EH (cell line): ENCODE measurements at places on chromosomes 7 and 10.

- DNase-seq, result peak; percentile 38
Observed at GRCh38 chr7:33062023-33062781, at the start of gene NT5C3A. TSS of gene NT5C3A (minus strand) at chr7:33062776. CDS start at chr7:33062705, 71 bp downstream.

DNA sequence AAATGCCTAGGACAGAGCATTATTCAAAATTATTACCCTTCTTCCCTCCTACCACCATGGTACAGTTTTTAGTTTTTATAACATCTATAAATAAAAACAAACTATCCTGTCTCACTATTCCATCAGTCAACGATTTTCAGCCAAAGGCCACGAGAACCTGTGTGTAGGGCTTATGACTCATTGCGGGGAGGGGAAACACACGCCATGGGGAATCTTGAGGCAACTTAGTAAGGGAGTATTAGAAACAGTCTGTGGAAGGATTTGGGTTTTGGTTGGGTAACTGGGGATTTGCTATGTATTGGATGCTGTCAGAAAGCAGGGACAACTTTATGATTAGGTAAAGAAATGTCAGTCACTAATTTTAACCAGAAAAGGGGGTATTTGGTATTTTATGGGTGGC lies 14.7 kb downstream of the GPR141 start:
- no peak for DNase-seq

DNA sequence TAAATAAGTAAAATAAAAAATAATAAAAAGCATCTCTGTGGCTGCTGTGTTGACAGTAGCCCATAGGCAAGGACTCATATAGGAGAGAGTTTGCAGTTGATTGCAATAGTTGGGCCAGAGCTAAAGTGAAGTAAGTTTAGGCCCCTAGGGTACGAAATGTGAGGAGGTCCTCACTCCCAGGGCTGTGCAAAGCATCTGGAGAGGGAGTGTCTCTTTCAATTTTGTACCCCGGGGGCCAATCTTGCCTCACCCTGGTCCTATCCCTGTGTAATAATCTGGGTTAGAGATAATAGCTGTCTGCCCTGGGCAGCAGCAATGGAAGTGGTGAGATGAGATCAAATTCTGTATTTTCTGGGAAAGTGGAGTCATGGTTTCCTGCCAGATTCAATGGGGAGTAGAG lies 365.7 kb downstream of the GATA3 start:
- no peak for DNase-seq

- peak; percentile 67 for DNase-seq
Observed at GRCh38 chr10:100345570-100346330, 1.3 kb upstream of the SCD start.

GRCh38 chr7:6577369-6578113 lies at the start of gene ZDHHC4:
TSS of gene ZDHHC4 (plus strand) at chr7:6577454. CDS start at chr7:6580562, 3,108 bp downstream.
- peak; percentile 89 for DNase-seq

- no peak for DNase-seq
Observed at GRCh38 chr10:12782537-12782936, 219.0 kb downstream of the CCDC3 start.

DNA sequence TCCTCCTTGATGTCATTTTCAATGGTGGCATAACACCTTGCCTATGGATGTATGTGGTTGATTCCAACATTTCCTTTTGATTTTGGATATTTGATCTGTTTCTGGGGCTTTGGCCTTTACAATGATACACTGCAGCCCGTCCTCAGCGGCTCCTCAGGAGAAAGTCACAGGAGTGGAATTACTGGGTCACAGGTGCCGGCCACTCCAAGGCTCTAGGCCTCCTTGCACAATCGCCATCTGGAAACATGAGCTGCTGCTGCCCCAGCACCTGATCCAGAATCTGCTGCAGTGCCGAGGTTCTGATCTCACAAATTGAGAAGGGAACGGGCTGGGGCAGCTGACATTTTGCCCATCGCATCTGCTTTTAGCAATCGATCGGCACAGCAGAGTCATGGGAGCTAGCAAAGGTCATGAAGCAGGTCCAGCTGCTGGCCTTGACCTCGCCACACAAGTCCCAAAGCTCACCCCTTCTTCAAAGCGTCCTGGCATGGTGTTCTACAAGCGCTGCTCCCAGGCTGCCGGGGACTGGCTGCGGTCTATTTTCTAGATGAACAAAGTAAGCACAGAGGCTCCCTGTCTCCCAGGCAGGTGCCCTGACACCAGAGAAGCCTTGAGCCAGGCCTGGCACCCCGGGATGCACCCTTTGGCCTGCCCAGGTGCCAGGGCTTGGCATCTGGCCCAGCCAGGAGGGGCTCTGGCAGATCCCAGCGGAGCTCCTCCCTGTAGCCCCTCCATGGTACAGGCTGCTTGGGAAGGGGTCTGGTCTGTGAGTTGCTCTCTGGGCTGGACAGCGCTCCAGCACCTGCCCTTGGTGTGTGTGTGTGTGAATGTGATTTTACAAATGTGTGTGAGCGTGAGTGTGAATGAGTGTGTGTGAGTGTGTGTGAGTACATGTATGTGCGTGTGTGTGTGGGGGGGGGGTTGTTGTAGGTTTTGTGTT lies 201.8 kb downstream of the GLRX3 start:
- no peak for DNase-seq
